ENCODE measurements at places on chromosomes 2 and 18.

GRCh38 chr2:237229905-237230304 lies 144.2 kb downstream of the COPS8 start:
- no peak for DNase-seq

DNA sequence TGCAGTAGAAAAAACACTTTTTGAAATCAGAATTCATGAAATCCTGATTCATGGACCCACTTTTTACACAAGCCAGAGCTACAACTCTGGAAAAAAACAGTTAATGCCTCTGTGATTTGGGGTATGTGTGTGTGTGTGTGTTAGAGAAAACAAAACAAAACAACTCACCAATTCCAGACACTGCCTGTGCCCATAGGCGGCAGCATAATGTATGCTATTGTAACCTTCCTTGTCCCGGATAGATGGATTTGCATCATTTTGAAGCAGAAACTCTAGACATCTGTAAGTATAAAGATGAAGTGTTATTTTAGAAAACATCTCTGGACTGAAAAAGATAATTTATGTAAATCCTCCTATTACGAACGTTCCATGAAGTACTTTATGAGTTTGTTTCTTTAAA lies 152.0 kb upstream of the PGAP1 start:
- DNase-seq, result no peak

- no peak for DNase-seq
Observed at GRCh38 chr2:165294912-165295311, 55.7 kb downstream of the SCN2A start.

DNA sequence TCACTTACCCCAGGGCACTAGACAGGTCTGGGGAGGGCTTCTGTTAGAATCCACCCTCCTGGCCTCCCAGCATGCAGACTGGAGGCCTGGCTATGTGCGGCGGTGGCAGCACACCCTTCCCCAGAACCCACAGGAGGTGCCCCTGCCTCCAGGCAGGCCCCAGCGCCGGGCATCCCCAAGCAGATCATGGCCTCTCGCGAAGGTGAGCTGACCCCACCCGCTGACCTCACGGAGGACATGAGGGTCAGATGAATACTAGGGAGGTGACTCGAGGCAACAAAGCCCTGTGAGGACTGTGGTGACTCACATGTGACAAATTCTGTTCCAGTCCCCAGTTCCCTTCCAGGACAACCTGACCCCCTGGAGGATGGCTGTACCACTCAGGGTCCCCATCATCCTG lies 1.9 kb downstream of the MAB21L4 start:
- DNase-seq, result no peak

DNA sequence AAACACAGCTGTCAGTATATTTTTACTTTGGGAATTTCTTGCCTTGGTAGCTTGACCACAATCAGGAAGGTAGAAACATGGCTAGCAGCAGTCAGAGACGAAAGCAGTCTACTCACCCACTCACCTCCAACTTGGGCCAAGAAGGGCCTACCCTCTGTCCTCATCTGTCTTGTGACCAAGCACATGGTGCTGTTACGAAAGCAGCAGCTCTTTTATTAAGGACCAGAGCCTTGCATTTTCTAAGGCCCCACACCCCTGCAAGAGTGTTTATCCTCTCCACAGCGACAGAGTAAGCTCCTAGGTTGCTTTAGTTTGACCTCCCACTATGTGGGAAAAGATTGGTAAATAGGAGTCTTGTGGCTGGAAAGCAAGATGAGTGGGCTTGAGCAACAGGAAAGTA lies 31.3 kb upstream of the MSTN start:
- no peak for DNase-seq

DNA sequence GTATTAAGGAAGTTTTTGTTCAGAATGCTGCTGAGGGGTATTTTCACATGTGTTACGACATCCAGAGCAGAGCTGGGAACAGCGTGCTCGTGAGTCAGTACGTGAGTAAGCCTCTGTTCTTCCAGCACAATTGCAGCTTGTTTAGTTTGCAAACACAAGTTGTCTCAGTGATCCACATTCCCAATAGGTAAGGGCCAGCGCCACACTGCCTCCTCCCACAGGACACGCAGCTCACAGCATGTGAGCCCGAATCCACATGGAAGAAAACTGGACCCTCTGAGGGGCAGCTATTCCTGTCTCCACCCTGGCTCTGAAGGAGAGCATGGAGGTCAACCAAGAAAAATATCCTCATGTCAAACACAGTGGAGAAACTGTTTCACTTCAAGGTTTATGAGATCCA lies 173.9 kb upstream of the PID1 start:
- DNase-seq, result no peak

- DNase-seq, result no peak
Observed at GRCh38 chr2:202613479-202613878, 21.3 kb upstream of the FAM117B start.

DNA sequence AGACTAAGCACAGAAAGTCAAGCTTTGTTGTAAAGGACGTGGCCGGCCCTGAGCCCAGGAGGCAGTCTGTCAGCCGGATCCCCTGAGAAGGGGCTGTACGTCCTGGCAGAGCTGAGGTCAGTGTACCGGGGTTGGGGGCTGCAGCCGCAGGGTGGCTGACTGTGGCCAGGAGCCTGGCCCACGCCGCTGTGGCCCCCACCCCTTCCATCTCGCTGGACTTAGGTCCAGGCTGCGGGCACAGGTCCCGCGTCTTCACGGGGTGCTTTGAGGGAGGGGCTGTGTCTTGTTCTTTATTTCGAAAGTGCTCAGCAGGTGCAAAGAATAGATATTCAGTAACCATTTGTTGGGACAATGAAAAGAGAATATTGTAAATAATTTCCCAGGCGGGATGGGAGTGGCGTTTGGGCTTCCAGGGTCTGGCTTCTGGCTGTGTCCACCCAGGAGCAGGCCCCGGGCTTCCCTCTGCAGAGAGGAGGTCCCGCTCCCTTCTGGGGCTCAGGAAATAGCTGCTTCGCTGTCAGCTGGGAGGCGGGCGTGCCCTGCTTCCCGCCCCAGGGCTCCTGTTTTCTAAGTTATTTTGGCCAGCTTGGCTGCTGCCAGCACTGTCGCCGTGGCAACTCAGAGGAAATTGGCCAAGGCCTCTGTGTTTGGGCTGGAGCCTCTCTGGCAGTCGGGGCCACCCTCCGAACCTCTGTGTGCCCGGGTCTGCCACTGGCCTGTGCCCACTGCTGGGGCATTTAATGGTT lies 7.4 kb downstream of the NFATC1 start:
- DNase-seq, result no peak

- DNase-seq, result no peak
Observed at GRCh38 chr2:14756981-14757657, 124.6 kb downstream of the LRATD1 start.

DNA sequence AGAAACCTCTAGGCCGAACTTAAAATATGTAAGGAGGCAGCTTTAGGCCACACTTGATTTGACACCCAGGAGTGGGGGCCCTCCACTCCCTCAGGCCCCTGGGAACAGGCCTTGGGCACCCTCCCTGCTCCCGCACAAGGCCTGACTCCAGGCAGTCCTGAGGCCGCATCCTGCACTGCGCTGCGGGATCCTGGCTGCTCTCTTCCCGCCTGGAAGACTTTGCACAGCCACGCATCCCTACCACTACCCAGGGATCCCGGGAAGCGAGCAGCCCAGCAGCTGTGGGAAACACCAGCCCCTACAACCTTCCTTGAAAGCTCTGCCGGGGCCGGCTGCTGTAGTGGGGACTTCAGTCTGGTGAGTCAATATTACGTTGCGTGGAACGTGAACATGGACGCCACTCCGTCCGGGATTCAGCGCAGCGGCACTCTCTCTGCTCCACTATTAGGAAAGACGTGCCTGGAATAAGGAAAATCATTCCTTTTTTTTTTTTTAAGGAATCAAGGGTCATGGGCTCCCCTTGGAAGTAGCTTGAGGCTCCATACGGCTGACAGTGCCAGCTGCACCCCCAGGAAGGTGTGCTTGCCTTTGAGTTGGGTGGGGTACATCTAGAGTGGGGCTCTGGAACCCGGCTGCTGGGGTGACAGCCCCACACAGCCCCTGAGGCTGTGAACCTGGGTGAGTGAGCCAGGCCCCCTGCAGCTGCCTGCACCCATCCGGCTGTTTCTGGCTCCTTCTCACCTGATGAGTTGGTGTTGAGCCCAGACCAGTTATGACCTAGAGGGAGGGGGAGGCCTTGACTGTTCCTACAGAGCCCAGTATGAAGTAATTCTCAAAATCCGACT lies 119.2 kb upstream of the TMEM18 start:
- DNase-seq, result no peak

DNA sequence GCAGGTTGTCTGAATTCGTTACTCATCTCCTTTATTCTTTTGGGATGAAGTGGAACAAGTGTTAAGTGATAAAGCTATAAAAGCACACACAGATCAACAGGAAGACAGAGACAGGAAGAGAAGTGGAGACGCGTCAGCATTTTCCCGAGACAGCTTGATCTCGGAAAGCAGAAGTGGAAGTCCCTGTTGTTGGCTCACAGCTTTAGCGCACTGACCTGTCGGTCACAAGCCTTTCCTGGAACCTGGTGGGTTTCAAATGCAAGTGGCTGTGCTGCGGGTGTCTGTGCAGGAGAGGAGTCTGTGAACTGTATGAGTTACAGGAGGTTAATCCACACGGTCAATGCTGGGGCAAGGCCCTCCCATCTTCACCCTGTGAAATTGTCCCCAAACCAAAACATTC lies 116.6 kb upstream of the PELI1 start:
- DNase-seq, result no peak

DNA sequence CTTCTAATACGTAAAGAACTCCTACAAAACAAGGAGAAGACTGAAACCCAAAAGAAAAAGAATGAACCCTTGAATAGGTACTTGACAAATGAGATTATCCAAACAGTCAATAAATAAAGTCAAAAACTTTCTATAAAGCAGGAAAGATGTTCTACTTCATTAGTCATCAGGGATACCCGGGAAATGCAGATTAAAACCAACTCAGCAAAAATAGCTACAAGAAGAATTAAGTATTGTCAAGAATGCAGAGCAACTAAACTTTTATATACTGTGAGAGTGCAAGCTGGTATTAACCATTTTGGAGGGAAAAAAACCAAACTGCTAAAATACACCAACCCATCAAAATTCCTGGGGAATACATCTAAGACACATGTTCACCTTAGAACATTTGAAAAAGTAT lies 10.4 kb downstream of the TXNL1 start:
- no peak for DNase-seq

- DNase-seq, result peak; percentile 36
Observed at GRCh38 chr2:121018136-121019061, 266.6 kb downstream of the TFCP2L1 start.

DNA sequence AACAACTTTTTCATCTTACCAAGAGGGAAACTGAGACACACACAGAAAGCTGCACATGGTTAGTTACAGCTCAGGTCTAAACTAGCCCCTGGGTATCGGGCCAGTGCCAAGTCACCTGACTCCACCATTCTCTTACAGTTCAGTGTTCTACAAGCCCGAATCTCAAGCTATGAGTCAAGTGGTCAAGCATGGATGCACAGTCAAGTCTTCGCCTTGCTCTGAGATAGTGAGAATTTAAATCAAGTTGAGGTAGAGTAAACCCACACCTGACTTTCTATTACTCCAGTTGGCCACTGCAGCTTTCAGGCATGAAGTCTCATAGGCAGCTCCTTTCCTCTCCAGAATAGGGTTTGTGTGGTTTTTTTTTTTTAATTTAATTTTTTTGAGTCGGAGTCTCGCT lies 34.5 kb upstream of the ARL5A start:
- DNase-seq, result no peak

GRCh38 chr2:192155511-192156118 lies 39.1 kb downstream of the TMEFF2 start:
- no peak for DNase-seq

DNA sequence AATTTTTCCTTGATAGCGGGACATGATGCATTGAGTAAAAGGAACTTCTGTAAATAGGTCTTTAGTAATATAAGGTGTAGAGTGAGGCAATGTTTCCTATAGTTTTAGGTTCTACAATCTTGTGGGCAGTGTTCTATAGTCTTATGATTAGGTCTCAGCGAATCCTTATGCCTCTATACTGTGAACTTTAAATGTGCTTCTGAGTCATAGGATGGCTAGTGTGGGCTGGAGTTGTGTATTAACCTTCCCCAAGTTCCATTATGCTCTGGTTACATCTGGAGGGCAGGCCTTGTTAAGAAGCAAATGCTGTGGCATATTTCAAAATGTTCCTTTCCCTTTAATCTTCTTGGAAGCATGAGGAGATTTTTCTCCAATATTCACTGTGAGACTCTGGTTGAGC lies 73.5 kb downstream of the ROCK2 start:
- DNase-seq, result no peak

- no peak for DNase-seq
Observed at GRCh38 chr18:13036622-13037320, 45.6 kb downstream of the CEP192 start.

DNA sequence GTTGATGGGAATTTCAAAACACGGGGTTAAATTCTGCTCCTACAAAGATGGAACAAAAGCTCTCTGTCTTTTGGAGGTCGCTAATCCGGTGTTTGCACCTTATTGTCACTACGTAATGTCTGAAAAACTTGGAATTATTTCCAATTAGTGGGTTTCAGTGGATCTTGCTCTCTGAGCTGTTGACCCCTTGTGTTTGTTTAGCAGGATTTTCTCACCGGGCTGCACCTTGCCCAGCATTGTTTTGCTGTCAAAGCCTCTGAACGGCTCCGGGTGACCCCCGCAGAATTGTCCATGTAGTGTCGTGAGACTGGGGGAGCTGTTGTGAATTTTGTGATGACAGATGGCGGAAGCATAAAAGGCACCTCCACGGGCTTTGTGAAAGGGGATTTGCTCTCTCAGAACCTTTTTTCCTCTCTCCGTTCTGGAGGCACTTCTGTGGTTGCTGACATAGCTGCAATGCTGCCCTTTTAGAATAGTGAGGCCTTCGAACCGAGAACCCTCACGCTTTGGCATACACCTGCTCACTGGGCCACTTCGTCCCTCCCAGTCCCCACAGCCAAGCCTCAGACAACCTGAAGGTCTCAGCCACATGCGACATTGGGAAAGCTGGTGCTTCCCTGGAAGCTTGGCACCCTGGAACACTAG lies 129.4 kb downstream of the ACOXL start:
- no peak for DNase-seq

DNA sequence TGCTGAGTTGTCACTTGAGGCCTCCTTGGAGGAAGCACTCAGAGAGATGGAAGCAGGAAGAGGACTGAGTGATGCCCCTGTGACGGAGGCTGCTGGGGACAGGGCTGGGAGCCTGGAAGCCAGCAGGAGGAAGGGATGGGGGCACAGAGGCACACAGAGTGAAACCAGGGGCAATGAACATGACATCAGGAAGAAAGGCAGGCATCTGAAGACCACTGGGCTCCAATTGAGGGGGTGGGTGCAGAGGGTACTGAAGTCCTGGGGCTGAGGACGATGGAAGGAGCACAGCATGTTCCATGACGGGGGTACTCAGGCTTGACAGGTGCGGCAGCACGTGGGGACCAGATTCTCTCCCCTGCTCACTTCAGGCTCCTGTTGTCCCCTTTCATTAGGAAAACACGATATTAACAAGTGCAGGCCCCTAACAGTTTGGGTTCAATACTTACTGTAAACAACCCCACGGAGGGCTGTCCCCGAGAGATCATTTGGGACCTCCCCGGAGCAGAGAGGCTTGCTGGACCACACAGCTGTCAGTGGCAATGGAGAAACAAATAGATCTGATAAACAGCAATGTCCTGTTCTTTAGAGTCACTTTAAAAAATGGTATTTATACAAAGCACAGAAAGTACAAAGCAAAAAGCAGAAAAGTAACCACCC lies 8.7 kb downstream of the INPP5D start:
- DNase-seq, result no peak
